Activated gamma-delta T cell treated with Interleukin-2 at 50 U/mL for 16 hours (primary cell): ENCODE measurements at places on chromosomes 7 and 10.

GRCh38 chr7:132243463-132243862 lies 332.8 kb downstream of the PLXNA4 start:
- no peak for DNase-seq

DNA sequence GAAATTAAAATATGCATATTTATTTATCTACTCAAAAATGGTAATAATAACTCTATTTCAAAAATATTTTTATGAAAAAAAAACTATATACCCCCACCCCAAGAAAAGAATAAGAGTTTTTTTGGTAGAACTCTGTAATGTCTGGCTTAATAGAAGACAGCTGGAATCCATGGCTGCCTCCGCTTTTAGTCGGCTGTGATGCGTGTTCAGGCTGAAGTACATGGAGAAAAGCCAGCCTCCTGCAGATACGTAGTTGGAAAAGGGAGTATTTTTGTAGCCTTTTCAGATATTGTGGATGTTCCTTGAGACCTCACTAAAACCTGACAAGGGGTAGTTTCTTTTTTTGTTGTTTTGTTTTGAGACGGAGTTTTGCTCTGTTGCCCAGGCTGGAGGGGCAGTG lies 10.0 kb downstream of the FOXK1 start:
- DNase-seq, result no peak

GRCh38 chr10:77188521-77188920 lies 449.1 kb downstream of the KCNMA1 start:
- DNase-seq, result no peak

DNA sequence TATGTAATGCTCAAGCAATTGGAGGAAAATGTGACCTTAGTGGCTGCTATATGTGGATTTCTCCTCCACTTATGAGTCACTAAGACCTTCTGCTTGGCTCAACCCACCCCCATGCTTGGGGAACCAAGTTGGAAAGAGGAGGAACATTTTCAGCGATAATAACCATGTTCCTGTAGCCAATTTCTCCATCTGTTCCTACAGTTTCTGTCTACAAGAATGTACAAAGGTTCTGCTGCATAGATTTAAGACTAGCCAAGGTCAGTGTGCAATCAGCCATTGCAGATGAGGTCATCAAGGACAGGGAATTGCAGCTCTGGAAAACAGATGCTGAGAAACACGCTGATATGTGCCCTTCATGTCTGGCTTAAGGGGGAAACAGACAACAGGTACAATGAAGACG lies 5.6 kb upstream of the NRCAM start:
- no peak for DNase-seq

DNA sequence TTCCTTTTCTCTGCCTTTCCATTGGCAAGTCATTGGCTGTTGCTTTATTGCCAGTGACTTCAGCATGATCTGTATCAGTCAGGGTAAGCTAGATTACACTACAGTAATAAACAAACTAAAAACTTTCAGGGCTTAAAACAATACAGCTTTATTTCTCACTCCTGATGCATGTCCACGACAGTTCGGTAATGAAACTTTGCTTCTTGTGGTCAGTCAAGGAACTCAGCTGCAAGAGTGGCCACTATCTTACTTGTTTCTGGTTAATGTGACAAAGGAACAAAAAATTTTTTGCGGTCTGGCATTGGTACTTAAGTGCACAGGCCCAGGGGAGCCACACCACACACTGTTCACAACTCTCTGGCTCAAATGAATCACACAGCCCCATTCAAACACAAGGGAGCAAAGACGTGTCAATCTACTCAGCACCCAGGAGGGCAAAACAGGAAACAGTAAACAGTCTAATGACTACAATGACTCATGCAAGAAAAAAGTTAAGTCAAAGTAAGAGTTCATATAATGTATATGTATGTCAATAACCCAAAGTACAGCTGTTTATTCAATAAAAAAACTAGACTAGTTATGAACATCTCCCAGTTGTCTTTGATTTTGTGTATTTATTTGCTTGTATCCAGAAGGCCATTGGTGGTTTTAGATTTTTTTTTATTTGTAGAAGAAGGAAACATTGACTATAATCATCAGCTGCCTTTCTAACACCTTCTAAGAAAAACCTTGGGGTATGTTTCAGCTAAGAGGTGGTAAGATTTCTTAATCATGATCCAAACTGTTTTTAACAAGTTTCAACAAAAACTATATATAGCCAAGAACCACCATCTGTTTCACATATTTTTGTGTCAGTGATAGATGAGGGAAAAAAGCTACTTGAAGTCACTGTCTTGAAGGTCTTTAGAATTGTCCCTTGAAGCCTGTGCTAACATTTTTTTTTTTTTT lies 134.4 kb upstream of the FAM3C start:
- peak; percentile 60 for DNase-seq

DNA sequence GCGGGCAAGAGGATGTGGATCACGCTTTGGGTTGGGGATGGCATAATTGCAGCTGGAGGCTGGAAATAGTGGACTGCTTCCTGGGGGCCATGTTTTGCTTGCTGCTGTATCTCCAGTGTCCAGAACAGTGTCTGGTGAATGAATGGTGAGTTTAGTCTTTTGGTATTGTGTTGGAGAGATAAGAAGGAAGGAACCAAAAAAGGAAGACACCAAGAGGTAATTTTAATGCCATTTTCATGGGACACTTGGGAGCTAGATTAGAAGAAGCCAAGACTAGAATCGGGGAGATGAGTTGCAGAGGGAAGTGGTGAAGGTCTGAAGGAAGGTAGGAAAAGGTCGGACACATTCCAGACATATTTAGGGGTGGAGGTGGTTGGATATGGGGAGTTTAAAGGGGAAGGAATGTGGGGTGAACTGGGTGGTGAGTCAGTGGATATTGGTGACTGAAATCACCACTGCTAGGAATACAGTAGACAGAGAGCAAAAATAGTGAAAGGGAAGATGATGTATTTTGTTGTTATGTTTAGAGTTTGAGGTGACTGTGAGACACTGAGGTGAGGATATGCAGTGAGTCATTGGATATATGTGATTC lies 76.7 kb downstream of the CCNY start:
- DNase-seq, result no peak

GRCh38 chr7:98334081-98334480 lies 52.6 kb downstream of the BRI3 start:
- no peak for DNase-seq
